Activated CD8-positive, alpha-beta T cell treated with anti-CD3 and anti-CD28 coated beads for 36 hours (primary cell): ENCODE measurements at places on chromosomes 13 and 19. TPM values are rescaled to one million over a fixed set of nuclear protein-coding genes. Genes with fewer than 3 reads are reported as not detected.
A peak's percentile ranks its signal among the peaks of the same experiment; 100 is the strongest.

- DNase-seq, result no peak
Observed at GRCh38 chr13:95893861-95894260, 159.3 kb downstream of the UGGT2 start.

GRCh38 chr13:62706048-62706447, 1290.4 kb upstream of the PCDH20 start:
- no peak for DNase-seq

- no peak for DNase-seq
Observed at GRCh38 chr19:47058621-47059022, 10.2 kb upstream of the TMEM160 start.

DNA sequence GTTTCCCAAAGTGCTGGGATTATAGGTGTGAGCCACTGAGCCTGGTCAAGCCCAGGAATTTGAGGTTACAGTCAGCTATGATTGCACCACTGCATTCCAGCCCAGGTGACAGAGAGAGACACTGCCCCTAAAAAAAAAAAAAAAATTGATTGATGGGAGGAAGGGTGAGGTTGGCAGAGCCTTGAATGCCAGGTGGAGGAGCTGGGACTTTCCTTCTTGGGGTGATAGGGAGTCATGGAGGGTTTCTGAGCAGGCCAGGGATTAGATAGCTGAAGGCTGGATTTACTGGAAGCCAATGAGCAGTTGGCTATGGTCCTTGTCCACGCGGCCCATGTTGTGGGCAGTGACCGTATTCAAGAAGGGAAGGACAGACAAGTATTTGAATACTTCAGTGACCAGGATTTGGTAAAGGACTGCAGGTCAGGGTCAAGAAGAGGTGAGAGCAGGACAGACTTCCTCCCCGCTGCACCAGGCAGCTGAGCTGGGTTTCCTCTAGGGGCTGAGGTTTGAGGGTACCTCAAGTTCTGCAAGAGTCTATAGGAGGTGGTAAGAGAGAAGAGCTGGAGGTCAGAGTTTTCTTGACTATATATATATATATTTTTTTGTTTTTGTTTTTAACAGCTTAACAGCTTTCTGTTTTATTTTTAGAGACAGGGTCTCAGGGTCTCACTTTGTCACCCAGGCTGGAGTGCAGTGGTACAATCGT, 6.9 kb upstream of the ICAM4 start:
- DNase-seq, result no peak

GRCh38 chr13:99960663-99961311, 10.8 kb downstream of the ZIC5 start:
- no peak for DNase-seq

GRCh38 chr13:108929532-108930206, 300.3 kb downstream of the MYO16 start:
- no peak for DNase-seq

DNA sequence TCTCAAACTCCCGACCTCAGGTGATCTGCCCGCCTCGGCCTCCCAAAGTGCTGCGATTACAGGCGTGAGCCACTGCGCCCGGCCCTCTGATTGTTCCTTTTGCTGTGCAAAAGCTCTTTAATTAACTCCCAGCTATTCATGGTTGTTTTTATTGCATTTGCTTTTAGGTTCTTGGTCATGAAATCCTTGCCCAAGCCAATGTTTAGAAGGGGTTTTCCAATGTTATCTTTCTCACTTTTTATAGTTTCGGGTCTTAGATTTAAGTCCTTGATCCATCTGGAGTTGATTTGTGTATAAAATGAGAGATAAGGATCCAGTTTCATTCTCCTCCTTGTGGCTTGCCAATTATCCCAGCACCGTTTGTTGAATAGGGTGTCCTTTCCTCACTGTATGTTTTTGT, 19.2 kb upstream of the GRTP1 start:
- no peak for DNase-seq

Gene PRX
- 1.2 TPM for total RNA-seq

Gene TMEM150B
- not detected for total RNA-seq

DNA sequence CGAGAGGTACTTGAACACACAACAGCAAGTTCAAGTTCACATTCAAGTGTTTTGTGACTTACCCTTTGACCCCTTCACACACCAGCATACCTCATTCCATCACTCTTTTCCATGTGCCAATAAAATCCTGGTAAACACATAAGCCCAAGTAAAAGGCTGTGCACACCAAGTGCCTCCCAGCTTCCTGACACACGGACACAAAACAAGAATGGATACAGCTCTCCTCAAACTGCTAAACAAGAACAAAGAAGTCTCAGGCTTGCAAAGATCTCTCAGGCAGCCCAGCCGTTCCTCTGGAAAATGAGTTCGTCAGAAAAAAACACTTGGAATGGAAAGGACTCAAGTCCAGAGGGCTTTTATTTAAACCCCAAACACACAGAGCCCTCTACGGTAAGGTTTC, 83.7 kb downstream of the NUFIP1 start:
- no peak for DNase-seq

DNA sequence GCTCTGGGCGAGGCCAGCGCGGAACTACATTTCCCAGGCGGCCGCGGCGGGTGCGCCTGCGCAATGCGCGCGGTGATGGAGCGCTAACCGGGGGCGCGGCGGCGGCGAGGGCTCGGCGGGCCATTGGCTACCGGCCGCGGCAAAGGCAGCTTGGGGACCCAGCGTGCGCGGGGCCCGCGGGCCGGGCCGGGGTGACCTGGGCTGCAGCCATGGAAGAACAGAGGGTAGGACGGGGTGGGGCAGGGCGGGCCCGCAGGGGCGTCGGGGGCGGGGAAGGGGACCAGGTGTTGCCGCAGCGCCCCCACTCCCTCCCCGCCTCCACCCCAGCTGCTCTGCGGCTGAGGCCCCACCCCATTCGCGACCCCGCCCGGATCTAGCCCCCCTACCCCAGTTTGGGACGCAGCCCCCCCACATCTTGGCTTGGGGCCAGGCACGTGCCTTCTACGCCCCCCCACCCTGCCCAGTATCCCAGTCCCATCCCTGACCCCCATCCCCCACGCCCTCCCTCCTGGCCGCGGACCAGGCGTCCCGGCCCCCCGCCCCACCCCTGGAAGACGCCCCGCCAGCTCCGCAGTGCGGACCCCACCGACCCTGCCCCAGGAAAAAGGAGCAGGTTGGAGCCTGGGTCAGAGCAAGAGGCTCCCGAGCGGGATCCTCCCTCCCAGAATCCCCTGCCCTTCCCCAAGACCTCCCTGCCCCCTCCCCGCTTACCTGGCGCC, at the start of gene FSD1:
FSD1 (plus strand) TSS at position 61 of the 719 bp plus-strand sequence; CDS start at position 210, 149 bp downstream.
- peak; percentile 88 for DNase-seq

- DNase-seq, result no peak
Observed at GRCh38 chr13:113929628-113930615, 44.0 kb downstream of the C13orf46 start.

GRCh38 chr19:40646743-40647254, 43.7 kb downstream of the NUMBL start:
- DNase-seq, result no peak

GRCh38 chr13:67296511-67296910, 66.4 kb upstream of the PCDH9 start:
- no peak for DNase-seq

- no peak for DNase-seq
Observed at GRCh38 chr13:26558074-26558805, 757 bp downstream of the WASF3 start.

- DNase-seq, result peak; percentile 26
Observed at GRCh38 chr19:19329126-19329525, 8.5 kb downstream of the MAU2 start.

Gene CEACAM5
- total RNA-seq, result not detected

GRCh38 chr19:30535011-30535410, 162.8 kb downstream of the ZNF536 start:
- DNase-seq, result no peak

DNA sequence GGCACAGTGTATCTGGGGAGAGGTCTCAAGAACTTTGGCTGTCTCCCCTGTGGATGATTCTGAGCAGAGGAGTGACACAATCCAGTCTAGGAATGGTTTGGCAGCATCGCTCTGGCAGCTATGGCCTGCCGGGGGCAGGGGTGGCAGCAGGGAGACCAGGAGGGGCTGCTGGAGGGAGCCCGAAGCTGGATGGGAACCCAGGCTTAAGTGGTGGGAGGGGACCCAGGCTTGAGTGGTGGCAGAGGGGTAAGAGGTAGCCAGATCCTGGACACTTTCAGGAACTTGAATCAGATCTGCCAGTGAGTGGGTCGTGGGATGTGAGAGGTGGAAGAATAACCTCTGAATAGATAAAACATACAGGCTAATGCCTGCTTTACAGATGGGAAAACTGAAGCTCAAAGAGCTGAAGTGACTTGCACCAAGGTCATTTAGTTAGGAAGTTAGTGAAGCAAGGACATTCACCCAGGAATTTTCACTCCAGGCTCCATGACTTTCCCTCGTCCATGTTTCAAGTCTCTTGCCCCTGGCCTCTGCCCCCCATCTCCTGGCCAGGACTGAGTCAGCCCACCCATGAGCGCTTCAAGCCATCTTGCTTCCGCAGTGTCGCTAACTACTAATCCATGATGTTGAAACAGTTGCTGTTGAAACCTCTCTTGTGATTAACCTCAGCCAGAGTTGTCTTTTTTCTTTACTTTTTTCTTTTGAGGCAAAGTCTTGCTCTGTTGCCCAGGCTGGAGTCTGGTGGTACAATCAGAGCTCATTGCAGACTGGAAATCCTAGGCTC, 29.9 kb upstream of the C1QTNF9 start:
- no peak for DNase-seq

DNA sequence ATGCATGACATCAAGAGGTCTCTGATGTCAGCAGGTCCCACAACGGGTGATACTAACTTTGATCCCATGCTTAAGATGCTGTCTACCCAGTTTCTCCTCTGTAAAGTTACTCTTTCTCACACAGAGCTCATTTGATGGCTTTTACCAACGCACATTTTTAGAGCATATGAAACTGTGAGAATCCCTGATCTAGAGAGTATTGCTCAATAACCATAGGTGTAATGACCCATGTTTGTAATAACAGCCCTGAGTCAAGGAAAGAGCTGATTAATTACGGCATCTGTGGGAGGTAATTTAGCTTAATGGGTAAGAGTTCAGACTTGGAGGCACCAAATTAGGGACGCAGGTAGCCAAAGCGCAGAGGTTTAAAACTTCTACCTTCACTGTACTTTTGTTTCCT, 18.0 kb upstream of the IZUMO2 start:
- no peak for DNase-seq

DNA sequence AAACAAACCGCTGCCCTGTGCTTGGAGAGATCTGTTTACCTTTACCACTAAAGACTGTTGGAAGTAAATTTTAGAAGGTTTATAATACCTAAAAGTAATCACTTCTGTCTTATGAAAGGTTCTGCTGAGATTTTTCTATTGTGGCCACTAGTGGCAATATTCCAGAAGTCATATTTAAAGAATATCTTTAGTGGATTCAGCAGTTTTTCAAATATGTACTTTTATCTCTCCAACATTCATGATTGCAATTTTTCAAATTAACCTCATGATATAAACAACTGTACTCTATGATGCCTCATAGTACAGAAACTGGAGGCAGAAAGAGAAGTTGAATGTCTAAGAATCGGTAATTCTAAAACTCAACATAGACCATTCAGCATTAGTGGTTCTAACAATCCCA, 53.2 kb upstream of the USPL1 start:
- DNase-seq, result no peak

DNA sequence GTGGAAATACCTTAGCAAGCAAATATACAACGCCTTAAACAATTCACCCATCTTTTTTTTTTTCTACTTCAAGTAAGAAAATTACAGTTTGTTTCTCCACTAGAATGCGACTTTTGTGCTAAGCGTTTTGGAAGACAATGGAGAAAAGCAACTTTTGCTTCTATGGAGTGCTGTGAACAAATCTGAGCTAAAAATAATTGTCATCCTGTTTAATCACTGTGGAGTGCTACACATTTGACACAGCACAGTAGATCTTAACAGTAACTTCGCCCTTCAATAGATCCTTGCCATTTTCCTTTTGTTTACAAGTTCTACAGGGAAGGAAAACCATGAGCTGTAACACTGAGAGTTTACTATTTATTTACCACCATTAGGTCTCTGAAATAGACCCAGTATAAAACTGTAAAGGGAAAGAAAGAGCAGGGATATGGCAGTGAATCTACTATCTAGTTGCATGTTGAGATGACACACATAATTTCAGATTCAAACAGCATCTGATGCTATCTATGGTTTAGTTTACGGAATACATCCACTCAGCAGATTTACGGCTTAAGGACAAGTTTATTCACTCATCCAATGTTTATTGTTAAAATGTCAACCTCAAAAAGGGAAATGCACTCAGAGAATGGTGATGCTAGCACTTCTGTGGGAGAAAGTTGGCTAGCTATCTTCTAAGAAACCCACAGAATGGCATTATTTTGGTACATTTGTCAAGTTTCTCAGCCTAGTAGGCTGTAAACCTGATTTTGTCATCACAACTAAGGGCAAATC, 175.3 kb downstream of the VWA8 start:
- no peak for DNase-seq

Gene ZNF223
- total RNA-seq, result 0.67 TPM

- DNase-seq, result no peak
Observed at GRCh38 chr19:55287361-55288079, 3.7 kb downstream of the BRSK1 start.

DNA sequence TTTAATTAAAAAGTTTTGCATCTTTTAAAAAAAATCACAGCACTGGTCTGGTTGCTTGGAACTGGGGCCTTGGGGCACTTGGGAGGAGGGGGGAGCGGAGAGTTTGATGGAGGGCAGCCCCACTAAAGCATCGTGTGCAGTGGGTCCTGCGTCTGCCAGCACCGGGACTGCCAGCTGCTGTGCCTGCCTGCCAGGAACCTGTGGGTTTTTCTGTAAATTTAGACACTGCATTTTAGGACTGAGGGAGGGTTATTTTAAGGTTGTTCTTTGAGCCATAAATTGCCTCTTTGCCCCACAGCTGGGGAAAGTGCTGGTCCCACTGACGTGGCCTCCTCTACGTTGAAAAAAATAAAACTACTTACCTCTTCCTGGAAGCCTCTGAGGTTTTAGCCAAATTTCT, 2.9 kb downstream of the KLF2 start:
- no peak for DNase-seq

Gene PGLYRP2
- total RNA-seq, result 0.25 TPM

GRCh38 chr13:41284512-41285288, 21.3 kb upstream of the MTRF1 start:
- DNase-seq, result no peak

Gene KLK12
- not detected for total RNA-seq

Gene NEK3
- 1.5 TPM for total RNA-seq

- DNase-seq, result no peak
Observed at GRCh38 chr19:41929536-41930071, 1.4 kb upstream of the ERFL start.

Gene AZU1
- not detected for total RNA-seq

Gene TMEM145
- 3.0 TPM for total RNA-seq

GRCh38 chr13:31818236-31818635, 78.9 kb downstream of the RXFP2 start:
- no peak for DNase-seq

GRCh38 chr13:112668924-112669323, 20.9 kb upstream of the ATP11A start:
- no peak for DNase-seq

- peak; percentile 41 for DNase-seq
Observed at GRCh38 chr13:99528547-99528946, 27.3 kb downstream of the TM9SF2 start.
